ENCODE measurements at places on chromosomes 11 and 22. TPM values are rescaled to one million over a fixed set of nuclear protein-coding genes. Genes with fewer than 3 reads are reported as not detected.
A peak's percentile ranks its signal among the peaks of the same experiment; 100 is the strongest.

GRCh38 chr11:121754598-121754997, 301.8 kb upstream of the SORL1-AS1 start:
- DNase-seq = no peak

GRCh38 chr11:124891373-124891861, 6.2 kb downstream of the ROBO4 start:
- no peak for DNase-seq

CRYBB3 gene
- not detected for total RNA-seq

DNA sequence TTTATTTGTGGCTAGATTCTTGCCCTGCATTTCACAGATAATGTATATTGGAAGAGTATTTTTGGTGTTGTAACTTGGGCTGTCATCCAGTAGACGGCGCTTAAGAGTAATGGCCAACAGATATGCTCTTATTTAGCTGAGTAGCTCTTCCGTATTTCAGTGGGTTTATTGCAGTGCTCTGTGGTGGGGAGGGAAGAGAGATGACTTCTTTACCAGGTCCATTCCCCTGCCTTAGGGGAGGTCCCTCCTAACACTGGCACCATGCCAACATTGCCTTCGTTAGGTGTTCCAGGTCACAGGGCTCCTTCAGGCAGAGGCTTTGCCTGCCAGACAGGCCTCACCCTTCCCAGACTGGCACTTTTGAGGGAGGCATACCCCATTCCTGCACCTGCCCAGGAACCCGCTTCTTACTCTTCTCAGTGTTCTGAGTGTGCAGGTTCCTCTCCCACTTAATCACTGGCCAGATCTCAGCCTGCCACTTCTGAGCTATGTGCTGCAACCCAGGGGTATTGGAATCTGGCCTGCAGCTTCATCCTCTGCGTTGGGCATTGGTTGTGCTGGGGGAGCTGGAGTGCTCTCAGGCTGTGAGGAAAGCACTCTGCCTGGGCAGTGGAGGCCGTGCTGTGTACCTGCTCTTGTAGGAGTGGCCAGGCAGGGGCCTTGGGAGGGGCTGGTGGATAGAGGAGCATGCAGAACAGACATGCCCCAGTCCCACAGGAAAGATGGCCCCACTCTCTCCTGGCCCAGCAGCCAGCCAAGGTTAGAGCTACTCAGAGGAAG, 29.4 kb upstream of the SLN start:
- DNase-seq = no peak

RASD2 gene
- total RNA-seq = 3.5 TPM

DNA sequence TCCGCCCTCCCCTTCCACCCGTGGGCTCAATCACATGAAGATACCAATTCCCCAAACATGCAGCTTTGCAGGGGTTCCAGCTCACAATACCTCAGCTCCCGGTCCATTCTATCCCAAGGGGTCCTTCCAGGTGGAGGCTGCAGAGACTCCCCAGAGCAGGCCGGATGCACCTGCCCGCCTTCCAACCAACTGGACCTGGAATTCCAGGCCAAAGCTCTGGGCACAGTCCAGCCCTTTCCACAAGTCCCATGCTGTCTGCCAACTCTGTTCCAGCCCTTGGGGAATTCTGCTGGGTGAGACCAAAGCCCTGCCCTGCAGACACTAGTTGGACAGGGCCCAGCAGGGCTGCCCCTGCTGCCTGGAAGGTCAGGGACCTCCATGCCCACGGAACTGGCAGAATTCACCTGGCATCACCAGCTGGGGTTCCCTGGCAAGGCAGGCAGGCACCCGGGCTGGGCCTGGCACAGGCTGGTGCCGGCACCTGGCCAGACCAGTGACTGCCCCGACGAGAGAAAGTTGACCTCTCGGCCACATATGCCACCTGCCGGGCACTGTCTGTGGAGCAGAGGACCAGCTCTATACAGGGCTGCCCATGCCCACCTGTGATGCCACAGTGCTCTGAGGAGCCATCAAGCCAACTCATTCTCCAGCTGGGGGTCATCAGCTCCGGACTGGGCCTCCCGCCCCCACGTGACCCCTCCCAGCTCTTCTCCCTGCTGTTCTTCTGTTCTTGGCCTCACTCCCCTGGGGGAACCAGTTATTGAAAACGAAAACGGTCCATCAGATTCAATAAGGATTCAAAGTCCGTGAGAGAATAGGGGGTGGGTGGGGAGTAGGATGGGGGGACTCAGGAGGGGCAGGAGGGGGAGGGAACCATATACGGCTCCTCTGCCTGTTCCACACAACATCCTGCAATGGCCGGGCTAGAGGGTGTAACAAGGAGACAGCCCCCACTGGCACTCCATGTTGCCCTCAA, 4.7 kb downstream of the SYT7 start:
- peak; percentile 78 for DNase-seq

LYVE1 gene
- total RNA-seq = 15.2 TPM

DNA sequence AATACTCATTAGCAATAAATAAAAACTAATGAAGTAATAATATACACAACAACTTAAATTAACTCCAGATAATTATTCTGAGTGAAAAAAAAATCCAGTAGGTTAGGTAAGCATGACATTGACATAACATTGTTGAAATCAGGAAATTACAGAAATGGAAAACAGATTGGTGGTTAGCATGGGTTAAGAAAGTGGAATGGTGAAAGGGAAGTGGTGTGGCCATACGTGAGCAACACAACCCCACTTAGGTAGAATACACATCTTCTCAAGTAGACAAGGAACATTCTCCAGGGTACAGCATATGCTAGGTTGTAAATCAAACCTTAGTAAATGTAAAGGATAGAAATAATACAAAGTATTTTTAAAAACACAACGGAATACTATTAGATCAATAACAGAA, 30.2 kb upstream of the CLTCL1 start:
- no peak for DNase-seq

- DNase-seq = no peak
Measured at GRCh38 chr11:60872124-60872960, 5.0 kb downstream of the ZP1 start.

LGALS12 gene
- 0.83 TPM for total RNA-seq

DNA sequence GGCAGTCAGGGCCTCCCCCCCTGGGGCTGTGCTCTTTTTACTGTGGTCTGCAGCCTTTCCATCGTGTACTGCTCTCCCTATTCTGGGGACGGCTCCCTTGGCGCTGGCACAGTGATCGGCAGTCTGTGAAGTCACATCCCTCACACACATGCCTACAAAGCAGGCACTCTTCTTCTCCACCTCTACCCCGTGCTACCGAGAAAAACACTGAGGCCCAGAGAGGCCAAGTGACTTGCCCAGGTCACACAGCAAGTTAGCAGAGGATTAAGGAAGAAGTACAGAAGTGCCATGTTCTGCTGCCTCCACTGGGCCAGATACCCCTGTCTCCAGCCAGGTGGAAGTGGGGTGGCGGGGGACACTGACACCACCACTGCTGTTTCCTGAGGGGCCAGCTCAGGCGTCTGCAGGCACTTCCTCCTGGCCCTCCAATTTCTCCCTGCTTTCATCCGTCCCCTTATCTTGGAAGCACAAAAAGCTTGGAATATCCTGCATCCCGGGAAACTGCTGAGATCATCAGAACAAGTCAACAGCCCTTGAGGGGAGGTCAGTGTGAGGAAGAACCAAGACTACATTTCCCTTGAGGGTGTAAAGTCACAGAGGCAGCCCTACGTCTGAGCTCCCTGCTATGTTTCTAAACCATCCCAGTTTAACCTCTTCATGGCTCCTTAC, 30.2 kb upstream of the KLHL35 start:
- DNase-seq = no peak

PRG3 gene
- not detected for total RNA-seq

DNA sequence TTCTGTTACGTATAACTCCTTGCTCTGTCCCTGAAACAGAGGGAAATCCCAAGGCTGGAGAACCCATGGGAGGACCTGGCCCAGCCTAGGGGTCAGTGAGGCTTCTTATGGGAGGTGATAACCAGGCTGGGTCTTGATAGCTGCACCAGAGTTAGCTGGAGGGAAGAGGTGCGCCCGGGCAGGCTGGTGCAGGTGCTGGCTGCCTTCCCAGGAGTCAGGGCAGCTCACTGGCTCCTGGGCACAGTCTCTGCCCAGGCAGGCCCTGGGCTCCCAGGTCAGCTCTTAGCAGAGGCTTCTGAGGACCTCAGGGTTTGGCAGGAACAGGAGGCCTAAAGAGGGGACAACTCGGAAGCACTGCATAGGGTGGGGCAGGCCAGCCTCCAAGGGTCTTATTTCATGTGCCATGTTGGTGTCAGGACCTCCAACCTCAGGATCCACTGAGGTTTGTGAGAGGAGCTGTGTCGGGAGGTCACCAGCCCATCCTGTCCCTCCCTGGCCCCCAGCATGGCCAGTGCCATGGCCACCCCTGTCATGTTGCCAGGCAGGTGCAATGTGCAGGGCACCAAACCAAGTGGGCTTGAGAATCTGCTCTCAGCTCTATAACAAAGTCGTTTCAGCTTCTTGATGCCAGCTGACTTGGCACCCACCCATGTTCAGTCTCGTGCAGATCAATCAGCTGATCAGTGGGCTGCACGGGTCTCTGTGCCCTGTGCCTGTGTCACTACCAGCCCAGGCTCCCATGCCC, 20.5 kb upstream of the CELSR1 start:
- DNase-seq = no peak

DNA sequence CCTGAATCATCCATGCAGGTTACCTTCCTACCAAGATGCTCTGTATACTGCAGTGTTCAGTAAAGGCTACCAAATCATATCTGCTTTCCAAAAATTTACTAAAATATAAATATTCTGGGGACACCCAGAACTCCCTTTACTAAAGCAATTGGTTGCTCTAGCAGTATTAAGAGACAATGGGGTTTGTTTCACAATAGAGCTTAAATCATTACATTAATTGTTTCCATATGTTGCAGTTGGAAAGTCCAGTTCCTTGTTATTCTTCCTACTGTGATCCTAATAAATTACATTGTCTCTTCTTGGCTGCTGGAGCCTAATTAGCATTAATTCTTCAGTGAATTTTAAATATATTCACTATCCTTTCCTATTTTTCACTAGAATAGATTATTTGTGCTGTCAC, 316.0 kb upstream of the MTNR1B start:
- no peak for DNase-seq

GRCh38 chr11:75285776-75286360, 45.3 kb downstream of the TPBGL start:
- no peak for DNase-seq

GRCh38 chr11:79953629-79954028, 512.8 kb upstream of the TENM4 start:
- DNase-seq = no peak

DNA sequence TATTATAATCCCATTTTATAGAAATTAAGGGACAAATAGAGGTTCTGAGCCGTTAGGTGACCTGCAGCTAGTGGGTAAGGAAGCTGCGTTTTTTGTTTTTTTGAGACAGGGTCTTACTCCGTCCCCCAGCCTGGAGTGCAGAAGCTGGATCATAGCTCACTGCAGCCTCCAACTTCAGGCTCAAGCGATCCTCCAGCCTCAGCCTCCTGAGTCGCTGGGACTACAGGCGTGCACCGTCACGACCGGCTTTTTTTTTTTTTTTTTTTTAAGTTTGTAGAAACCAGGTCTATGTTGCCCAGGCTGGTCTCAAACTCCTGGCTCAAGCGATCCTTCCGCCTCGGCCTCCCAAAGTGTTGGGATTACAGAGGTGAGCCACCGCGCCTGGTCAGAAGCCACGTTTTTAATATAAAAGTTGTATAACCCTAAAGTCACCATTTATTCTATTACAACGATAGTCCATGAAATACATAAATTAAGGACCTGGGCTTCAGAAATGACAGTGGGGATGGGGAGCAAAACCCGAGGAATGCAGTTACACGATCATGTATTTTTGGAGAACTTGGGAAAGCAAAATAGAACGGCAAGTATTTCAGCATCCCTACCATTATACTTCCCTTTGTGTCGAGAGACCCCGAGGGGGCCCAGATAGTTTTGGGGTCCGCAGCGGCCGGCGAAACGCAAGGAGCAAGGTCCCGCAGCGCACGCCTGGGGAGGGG, 638 bp downstream of the SAAL1 start:
- DNase-seq = no peak

ANO5 gene
- total RNA-seq = 58.4 TPM

GRCh38 chr11:34665077-34665835, 44.4 kb downstream of the EHF start:
- no peak for DNase-seq

DNA sequence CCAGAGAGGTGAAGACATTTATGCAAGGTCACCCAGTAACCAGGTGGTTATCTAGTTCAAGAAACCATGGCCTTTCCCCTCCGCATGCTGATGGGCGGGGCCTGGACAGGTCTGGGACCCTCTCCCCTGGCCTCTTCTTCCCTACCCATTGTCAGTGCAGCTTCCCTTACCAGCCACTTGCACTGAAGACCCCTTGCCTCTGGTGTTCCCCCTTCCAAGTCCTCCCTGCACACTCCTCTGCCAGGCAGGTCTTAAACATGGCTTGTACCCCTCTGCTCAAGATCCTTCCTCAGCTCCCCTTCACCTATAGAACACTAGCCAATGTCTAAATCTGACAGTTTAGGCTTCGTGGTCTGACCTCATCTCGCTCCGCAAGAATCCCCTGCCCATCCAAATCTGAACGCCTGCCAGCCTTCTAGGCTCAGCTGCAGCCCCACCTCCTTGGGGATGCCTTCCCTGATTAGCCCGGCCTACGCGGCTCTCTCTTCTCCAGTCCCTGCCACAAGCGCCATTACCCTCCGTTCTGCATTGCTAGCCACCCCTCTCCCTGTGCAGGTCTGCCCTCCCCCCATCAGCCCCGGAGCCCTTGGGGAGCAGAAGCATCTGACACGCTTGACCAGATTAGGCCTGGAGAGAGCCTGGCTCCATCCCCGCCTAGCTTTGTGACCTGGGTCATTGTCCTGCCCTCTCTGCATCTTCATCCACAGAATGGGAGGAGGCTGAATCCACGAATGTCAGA, 213.8 kb downstream of the DSCAML1 start:
- DNase-seq = peak; percentile 65

DNA sequence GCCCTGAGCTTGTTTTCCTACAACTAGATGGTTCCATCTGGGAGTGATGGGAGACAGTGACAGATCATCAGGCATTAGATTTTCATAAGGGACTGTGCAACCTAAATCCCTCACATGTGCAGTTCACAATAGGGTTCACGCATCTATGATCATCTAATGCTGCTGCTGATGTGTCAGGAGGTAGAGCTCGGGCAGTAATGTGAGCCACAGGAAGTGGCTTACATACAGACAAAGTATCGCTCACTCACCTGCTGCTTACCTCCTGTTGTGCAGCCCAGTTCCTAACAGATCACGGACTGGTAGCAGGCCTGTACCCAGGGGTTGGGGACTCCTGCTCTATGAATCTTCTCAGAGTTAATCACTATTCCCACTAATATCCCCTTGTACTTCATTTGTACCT, 12.4 kb downstream of the AAMDC start:
- no peak for DNase-seq

DNA sequence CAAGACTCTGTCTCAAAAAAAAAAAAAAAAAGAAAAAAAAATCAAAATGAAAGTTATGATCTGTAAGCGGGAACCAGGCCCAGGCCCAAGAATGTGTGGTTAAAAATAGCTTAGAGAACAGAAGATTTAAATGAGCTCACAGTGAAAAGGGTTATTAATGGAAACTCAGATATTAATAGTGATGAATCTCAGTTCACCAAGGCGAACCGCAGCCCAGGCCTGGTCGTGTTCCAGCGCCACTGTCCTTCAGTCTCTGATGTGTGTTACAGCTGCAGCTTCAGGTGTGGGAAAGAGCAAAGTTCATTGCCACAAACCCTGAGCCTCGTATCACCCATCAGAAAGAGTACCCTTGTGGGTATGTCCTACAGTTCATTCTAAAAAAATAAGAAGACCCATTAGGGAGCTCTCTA, 107.1 kb downstream of the GAB2 start:
- DNase-seq = peak; percentile 87

- no peak for DNase-seq
Measured at GRCh38 chr22:38735465-38736256, 20.1 kb downstream of the SUN2 start.

STK33 gene
- total RNA-seq = 24.8 TPM
